Foreskin keratinocyte (primary cell): ENCODE measurements at places on chromosomes 12 and 14.
A peak's percentile ranks its signal among the peaks of the same experiment; 100 is the strongest.

DNA sequence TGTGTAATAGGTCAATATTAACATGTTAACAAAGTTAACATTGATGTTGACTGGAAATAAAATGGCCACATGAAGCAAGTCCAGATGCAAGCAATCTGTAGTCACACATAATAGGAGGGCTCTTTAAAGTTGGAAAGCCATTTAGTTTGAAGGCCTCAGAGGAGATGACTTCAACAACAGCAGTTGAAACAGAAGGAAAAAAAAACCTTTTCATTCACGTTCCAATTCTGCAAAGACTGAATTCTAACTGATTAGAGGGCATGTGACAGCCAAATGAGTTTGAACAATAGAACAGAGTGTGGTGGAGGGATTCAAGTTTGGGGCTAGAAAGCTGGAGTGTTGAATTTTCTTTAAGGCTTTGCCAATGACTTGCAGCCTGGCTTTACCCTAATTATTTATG is 41.5 kb upstream of the DAAM1 start:
- no peak for DNase-seq

DNA sequence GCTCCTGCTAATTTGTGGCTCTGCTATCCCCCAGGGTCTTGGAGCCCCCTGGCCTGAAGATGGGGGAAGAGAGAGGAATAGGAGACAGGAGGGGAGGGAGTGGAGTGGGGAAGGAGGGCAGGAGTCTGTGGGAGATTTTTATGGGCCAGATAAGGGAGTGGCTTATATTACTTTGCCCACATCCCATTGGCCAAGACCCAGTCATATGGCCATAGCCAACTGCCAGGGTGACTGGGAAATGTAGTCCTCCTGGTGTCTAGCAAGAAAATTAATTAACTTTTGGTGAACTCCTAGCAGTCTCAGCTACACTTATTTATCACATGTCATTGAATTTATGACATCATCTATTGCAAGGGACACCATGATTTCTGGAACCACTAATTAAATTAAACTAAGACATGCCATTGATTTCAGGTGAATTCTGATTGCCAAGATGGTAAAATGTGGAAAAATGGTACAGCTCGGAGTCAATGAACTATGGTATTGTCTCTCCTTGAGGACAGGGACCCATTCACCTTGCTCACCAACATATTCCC is 50.3 kb downstream of the ESRRB start:
- no peak for DNase-seq

DNA sequence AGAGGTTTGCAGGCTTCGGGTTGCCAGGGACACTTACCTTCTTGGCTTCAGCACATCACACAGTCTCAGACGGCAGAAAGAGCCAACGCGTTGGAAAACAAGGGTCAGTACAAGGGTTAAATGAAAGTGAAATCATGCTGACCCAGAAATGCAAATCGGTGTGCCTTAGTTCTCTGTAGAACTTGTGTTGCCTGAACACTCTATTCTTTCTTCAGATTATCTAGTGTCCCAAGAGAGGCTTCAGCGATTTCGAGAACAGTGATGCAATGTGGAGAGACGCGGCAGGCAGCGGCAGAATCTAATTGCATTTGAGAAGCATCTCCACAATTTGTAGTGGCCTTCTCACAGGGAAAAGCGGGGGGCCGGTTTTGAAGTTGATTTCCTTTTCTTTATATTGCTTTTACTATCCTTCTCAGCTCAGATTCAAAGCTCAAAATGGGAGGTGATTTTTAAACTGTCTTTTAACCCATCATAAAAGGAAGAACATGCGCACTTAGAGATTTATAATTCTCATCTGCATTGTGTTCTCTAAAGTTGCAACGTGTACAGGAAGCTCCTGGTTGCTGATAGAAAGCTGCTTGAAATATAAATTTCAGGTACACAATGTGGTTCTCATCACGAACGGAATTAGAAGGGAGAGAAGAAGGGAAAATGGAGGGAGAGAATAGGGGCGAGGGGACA is 67.8 kb upstream of the EGLN3 start:
- DNase-seq = no peak

DNA sequence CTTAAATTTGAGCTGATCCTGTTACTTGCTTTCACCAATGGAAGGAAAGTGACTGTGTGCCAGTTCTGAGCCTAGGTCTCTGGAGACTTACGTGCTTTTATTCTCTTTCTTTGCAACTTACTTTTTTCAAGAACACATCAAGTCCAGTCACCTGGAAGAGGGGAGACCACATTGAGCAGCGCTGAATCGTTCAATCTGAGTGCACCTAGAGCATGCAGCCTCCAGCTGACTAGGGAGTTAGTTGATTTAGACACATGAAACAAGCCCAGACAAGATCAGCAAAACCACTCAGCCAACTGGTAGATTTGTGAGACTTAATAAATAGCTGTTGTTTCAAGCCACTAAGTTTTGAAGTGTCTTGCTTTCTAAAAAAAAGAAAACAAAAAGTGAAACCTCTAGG is 1014.8 kb upstream of the FBXO33 start:
- DNase-seq = peak; percentile 51

- no peak for DNase-seq
Observed at GRCh38 chr12:103530307-103531066, 34.7 kb upstream of the C12orf42 start.

GRCh38 chr12:94951071-94951934 is 52.2 kb downstream of the NDUFA12 start:
- DNase-seq = no peak

- peak; percentile 30 for DNase-seq
Observed at GRCh38 chr12:11171969-11172675, 1.1 kb downstream of the SMIM10L1 start.

GRCh38 chr12:53599579-53599978 is 26.6 kb downstream of the ATF7 start:
- no peak for DNase-seq

- no peak for DNase-seq
Observed at GRCh38 chr12:55877824-55878223, 35.1 kb upstream of the MMP19 start.

GRCh38 chr14:92923744-92924103 is 774 bp downstream of the CHGA start:
- no peak for DNase-seq

DNA sequence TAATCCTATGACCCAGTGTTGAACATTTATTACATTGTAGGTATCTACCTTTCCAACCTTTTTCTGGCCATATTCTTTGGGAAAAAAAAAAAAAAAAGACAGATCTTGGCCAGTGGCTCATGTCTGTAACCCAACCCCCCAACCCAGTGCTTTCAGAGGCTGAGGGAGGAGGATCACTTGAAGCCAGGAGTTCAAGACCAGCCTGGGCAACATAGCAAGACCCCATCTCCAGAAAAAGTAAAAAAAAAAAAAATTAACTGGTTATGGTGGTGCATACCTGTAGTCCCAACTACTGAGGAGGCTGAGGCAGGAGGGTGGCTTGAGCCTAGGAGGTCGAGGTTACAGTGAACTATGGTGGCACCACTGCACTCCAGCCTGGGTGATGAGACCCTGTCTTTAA is 58.1 kb downstream of the ACACB start:
- DNase-seq = no peak

DNA sequence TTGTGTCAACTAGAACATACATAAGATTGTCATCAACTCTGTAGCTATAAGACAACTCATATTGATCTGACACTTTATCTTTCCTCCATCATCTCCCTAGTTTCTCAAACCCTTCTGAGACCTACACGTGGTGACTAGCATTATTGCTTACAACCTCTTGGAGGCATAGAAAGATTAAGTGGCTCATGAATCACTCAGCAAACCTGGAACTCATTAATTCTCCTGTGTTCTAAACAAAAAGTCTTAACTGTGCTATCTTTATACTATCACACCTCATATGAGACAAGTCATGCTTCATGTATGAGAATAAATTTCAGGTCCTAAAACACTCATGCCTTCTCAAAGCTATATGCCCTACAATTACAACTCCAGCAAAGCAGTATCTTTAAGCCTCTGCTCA is 408.6 kb upstream of the SYT1 start:
- DNase-seq = no peak

DNA sequence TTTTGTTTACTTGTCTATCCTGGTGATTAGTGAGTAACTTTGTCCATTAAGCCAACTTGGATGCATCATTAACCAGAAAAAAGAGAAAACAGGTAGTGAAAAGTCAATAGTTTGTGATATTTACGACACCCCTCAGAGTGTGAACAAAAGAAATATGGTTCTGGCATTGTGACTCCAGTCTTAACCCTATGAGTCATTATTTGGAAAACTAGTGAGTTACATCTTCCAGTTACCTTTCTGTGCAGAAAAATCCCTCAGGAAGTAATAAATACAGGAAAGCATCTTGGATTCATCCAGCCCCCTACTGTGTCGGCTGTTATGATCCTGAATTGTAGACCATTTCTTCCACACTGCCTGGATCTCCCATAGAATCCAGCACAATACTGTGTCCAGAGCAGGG is 379.1 kb downstream of the GALC start:
- peak; percentile 11 for DNase-seq
